CD4-positive, alpha-beta T cell treated with Interleukin-15 for 1 hour (primary cell): ENCODE measurements at places on chromosomes 5 and 9.

DNA sequence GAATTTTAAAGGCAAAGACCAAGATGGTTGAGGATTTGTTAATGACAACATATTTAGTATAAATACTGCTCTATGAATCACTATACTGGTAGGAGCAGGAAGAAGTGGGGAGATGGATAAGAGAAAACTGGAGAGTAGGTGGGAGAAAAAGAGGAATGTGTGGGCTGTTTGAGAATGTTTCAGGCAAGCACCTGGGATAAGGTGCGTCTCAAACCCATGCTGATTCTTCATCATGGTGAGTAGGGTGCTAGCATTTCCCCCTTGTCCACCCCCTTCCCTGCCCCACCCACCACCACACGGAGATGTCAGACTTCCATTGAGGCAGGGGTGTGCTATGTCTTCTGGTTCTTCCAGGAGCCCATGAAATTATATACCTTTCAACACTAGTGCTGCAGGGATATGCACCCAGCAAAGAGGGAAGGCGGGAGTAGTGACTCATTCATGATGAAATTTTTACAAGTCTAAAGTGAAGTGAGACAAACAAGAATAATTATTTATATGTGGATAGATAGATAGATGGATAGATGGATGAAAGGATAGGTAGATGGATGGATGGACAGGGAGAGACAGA, 54.3 kb downstream of the MTX3 start:
- no peak for DNase-seq

DNA sequence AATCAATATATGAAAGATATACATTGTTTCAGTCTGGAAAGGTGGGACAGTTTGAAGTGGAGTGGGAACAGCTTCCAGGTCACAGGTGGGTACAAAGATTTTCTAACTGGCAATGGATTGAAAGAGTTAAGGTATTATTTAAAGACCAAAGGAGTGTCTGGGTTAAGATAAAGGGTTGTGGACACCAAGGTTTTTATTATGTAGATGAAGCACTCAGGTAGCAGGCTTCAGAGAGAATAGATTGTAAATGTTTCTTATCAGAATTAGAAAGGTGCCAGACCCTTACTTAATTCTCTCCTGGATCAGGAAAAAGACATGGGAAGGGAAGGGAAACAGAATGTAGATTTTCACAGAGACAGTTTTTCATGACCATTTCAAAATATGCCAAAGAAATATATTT, 1174.8 kb downstream of the MAT2B start:
- no peak for DNase-seq

DNA sequence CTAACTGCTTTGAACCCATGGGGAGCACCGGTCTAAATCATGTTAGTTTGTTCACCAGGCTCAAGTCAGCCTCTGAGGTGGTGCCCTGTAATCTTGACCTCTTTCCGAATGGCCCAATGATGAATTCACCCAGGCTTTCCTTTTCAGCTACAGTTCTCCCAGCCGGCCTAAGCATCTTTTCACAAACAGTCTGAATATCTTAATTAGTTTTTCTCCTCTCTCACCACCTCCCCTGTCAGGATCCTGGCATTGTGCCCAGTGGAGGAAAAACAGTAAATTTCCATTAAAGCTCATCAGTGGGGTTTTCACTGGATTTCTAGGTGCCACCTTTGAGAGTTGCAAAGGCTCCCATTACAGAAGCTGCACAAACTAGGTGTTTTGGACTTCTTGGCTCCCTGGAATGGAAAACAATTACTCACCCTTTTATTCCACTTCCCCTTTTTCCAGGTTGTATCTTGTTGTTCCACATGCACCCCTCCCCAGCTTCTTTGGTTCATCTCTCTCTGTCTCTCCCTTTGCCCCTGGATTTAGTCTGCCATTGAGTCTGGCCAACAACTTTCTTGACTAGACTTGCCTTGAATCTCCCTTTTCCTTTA, 69.4 kb upstream of the ADAMTSL1 start:
- DNase-seq: no peak

- no peak for DNase-seq
These were observed 387.8 kb upstream of the WWC1 start for GRCh38 chr5:167903659-167904058.

DNA sequence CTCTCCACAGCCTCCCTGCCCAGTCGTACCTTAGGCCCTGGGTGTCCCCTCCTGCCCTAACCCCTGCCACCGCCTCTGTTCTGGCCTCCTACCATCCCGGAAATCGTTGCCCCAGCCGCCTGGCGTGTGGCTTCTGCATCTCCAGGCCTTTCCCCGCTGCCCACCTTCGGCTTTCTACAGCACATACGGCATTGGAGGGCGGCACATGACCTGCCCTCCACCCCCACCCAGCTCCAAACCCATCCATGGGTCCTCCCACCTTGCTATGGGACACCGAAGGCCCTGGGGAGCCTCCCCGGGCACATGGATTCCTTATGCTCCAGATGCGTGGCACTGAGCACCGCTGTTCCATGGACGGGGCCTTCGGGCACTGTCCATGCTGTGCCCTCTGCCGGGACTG, 32.0 kb downstream of the FGF18 start:
- no peak for DNase-seq

- DNase-seq: no peak
These were observed 76.1 kb downstream of the C9orf50 start for GRCh38 chr9:129544761-129545160.

- no peak for DNase-seq
These were observed 8.3 kb downstream of the TSLP start for GRCh38 chr5:111079846-111080245.

GRCh38 chr5:65986050-65986451, 59.7 kb downstream of the ERBIN start:
- no peak for DNase-seq

GRCh38 chr5:159933531-159934485, 17.5 kb downstream of the ADRA1B start:
- DNase-seq: no peak
